Astrocyte of the hippocampus (primary cell): ENCODE measurements at places on chromosomes 5 and 9.

DNA sequence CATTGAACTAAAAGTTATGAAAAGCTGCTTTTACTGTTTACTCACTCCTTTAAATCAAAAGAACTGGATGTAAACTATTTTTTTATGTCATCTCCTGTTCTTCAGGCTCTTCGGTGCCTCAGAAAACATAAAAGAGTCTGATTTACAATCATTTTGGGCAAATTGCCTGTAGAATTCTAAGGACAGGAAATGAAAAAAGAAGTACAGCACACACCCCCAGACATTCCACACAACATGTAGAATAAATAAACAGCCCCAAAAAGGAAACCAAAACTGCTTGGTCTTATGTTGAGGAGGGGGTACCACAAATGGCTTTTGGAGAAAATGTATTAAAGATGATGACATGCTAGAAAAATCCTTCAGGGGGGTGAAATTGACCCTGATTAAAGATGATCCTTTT, 57.2 kb downstream of the ITGA1 start:
- DNase-seq: peak; percentile 42

GRCh38 chr9:98880311-98881015, 63.2 kb upstream of the COL15A1 start:
- DNase-seq: no peak

DNA sequence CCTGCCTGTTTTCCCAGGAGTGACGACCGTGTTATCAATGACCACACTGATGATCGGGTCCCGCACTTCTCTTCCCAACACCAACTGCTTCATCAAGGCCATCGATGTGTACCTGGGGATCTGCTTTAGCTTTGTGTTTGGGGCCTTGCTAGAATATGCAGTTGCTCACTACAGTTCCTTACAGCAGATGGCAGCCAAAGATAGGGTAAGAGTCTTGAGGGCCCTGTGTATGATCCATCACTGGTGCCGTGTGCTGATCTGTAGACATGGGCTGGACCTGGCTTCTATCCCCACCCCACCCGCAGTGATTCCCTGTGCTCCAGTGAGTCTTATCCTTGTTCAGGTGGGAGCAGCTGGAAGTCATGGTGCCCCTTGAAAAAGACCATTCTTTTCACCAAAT, 26.0 kb downstream of the GABRP start:
- peak; percentile 68 for DNase-seq

DNA sequence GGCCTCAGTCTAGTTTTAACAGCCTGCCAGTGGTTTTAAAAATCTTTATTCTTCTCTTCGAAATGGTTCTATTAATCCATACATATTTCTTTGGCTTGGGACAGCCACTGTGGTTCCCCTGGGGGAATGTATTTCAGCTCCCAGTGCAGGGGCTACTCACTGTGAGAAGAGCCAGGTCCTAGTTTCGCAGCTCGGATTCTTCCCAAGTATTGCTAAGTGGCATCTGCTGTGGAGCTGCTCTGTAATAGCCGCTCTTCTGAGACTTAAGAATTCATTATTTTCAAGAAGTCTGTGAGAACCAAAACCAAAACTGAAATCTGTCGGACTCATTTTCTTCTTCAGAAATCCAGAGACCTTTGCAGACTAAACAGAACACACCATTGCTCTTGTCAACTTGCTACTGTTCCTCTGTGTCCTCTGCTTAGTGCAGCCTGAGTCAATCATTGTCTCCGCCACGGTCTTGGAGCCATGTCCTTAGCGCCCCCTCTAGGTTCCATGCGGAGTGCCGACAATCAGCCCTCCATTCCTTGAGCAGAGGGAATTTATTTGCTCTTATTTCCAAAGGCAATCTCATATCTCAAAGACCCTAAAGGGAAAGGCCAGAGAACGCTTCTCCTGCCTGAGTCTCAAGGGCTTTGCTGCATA, 478.2 kb downstream of the SPATA31D1 start:
- DNase-seq: no peak

DNA sequence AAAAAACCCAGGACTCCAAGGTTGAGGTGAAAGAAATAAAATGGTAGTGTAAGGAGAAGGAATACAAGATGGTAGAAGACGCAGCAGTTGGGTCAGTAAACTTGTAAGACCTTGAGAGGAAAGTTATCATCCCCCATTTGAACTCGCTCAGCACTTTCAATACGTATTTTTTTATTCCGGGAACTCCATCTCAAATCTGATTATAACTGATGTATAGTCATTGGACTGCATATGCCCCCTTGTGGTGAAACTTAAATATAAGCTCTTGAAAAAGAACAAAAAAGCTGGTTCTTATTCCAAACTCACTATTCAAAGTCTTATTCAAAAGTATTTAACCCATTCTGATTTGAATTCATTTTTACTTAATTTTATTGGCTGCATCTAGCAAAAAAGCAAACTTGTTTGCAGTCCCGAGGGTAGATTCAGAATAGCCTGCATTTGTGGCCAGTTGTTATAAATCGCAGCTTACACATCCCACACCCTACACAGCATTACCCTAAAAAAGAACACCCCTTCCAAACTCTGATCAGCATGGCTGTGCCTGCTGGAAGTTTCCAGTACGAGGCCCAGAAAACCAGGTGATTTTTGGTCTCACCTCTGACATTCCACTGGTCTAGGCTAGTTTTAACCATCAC, 118.0 kb downstream of the ESM1 start:
- DNase-seq: peak; percentile 72

DNA sequence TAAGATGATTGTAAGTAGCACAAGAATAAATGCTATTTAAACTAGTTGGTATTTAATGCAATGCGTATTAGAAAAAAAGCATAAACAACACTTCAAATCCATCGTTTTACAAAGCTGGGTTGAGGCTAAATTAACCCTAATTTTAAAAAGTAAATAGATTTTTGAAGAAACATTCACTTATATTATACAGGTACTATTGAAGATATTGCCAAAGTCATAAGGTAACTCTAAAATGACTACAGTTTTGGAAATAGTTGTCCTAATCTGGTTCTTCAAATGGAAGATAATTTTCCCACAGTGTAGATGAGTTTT, 20.1 kb downstream of the SLC38A9 start:
- DNase-seq: no peak

DNA sequence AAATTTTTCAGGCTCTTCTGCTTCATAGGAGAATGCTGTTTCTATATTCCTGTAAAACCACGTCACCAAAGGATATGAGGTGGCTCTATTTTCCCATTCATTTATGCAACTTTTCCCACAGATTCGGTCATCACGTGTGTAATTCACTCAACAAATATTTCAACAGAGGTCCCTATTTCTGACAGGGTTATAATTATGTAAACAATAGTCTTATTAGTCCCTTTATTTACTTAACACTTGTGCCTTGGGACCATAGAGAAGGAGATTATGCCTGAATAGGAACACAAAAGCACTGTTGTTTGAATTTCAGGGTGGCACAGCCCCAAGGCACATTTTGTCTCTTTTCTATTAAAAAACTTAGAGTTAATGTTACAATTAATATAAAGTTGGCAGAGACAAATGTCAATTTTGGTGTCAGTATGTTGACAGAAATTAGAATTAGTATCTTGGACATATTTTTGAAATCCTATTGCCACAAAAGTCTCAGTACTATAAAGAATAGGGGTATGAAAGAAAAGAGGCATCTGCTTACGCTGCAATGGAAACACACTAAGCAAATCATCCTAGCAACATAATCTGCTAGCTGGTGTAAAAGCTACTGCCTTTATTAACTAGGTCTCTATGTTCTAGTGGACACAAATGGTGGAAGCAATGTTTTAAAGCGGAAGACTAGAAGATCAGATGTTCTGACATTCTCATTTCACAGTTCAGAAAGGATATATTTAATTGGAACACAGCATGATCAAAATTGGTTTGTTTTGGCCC, 229.1 kb upstream of the TBCA start:
- peak; percentile 45 for DNase-seq

- DNase-seq: no peak
These were observed 26.9 kb downstream of the CNOT6 start for GRCh38 chr5:180521101-180521500.

GRCh38 chr5:152933056-152933455, 528.0 kb upstream of the NMUR2 start:
- no peak for DNase-seq

- no peak for DNase-seq
These were observed 9.2 kb downstream of the C9orf85 start for GRCh38 chr9:71920456-71921189.

DNA sequence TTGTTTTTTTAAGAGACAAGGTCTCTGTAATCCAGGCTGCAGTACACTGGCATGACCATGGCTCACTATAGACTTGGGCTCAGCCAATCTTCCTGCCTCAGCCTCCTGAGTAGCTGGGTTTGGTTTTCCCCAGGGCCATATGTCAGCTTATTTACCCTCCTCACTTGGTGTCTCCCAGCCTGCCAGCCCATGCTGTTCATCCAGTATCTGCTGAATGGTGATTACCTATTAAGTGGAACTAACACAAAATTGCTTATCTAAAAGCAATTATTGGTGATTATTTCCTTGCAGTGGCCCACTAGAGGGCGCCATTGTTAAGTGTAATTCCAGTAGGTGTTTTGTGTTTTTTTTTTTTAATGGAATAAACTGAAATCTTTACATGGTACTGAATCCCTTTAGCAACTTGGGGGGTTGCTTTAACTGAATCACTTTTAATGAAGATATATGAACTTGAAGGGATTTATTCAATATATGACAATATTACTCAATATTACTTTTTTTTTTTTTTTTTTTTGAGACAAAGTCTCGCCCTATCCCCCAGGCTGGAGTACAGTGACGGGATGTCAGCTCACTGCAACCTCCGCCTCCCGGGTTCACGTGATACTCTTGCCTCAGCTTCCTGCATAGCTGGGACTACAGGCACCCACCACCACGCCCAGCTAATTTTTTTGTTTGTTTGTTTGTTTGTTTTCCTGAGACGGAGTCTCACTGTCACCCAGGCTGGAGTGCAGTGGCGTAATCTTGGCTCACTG, 13.8 kb downstream of the EXOSC2 start:
- peak; percentile 80 for DNase-seq

GRCh38 chr9:83280790-83281189, 217.8 kb upstream of the RASEF start:
- no peak for DNase-seq

DNA sequence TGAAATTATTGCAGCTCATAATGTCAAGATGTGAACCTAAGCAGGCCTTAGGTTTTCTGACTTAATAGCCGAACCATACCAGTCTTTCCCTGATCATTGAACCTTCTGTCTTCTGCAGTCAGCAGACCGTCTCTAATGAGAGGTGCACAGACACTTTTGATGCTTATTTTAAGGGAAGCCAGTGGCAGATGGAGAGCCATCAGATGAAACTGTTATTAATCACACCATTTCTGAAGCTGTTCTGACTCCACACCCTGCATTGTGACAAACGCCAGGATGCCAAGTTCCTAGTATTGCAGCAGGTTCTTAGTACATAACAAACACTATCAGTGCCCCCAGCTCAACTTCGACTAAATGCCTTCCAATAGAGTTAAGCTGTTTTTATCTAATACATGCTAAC, 43.0 kb downstream of the PIK3R1 start:
- no peak for DNase-seq
